ENCODE measurements at places on chromosomes 12 and 14.

- DNase-seq = no peak
These were observed 179.9 kb upstream of the EEA1 start for GRCh38 chr12:93108985-93109384.

GRCh38 chr12:124469193-124469888 is 98.1 kb downstream of the NCOR2 start:
- DNase-seq = no peak

DNA sequence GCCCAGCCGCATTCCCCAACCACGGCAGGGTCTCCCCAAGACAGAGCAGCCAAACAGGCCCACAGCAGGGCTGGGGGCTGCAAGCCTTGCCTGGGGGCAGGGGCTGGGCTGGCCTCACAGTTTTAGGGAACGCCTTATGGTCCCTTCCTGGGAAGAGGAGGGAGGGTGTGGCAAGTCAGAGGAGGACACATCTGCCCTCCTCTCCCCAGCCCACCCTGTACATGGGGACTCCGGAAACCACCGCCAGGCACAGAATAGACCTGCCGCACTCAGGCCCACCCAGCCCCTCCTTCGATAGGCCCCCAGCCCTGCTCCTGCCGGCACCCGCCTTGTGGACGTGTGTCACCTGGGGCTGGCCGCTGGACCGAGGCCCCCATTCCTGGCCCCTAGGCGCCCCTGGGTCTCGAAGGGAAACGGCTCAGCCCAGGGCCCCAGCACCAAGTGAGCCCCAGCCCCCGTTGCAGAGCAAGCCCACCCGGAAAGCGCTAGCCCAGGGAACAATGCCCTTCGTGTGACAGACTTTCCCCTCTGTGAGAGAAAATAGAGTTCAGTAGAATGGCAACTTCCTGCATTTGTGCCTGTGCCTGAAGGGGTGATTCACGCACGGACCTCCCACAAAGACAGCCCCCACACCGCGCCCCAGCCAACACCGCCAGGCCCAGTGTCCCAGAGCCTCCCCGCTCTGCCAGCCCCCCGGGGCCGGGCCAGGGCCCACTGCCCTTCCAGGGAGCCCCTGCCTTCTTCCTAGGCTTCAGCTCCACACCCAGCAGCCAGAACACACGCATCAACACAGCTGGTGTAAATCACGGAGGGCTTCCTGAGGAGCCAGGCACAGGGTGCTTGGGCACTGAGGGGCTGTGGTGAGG is 12.0 kb upstream of the NUDT14 start:
- DNase-seq = no peak

DNA sequence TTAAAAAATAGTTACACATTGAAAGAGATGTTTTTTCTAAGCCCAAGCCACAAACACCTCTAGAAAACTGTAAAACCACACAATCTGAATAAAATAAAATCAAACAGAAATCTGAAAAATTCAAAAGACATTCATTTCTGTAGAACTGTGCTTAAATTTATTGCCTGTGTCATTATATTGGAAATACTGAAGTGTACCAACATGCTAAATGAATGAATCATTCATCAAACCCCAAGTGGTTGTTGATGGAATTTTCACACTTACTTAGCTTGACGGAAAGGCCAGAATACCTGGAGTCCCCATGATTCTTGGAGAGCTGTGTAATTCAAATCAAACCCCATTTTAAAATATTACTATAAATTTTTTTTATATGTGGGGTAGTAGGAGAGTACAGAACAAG is 2.7 kb downstream of the KITLG start:
- DNase-seq = no peak

DNA sequence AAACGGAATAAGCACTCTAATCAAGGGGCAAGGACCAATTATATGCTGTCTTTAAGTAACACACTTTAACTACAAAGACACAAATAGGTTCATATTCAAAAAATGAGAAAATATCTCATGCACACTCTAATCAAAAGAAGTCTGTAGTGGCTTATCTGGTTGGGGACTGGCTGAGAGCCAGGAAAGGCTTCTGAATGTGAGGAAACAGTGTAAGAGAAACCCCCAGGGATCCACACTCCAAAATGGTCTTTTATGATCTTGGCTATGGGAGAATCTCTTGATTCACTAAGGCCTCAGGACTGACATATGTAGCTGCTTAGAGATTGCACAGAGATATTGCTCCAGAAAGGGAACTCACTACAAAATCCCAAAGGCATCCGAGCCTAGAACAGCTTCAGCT is 10.3 kb downstream of the CTSG start:
- no peak for DNase-seq

DNA sequence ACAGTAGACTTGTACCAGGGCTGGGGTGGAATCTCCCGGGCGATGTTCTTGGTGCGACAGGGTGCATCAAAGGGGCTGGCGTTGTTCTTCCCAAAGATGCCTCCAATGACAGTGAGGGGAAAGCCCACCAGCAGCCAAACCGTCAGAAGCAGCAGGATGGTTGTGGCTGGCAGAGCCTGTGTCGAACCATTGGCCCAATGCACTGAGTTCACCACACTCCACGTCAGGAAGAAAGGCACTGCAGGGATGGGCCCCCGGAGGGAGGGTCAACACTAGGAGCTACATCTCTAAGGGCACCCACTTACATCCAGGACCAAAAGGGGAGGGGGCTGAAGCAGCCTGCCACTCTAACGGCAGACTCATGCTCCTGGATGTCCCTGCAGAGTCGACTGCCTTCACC is 1.8 kb upstream of the IPO4 start:
- DNase-seq = no peak

DNA sequence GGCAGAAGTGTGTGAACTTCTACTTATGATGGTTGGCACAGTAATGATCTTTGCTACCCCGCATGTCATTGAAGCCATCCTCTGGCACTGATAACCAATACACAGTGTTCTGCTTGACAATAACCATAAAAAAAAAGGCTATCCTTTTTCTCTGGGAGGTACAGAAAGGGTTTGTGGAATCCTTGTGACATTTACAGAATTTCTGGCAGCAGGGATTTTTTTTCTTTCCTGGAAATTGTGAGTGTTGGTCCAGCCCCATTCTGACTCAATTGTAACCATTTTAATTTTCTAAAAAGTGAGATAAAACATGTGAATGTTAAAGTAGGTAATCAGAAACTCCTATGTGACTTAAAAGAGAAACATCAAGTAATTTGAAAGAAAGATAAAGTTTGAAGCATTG is 943.8 kb downstream of the TMTC2 start:
- no peak for DNase-seq

GRCh38 chr12:41801261-41801660 is 343.4 kb downstream of the GXYLT1 start:
- no peak for DNase-seq

DNA sequence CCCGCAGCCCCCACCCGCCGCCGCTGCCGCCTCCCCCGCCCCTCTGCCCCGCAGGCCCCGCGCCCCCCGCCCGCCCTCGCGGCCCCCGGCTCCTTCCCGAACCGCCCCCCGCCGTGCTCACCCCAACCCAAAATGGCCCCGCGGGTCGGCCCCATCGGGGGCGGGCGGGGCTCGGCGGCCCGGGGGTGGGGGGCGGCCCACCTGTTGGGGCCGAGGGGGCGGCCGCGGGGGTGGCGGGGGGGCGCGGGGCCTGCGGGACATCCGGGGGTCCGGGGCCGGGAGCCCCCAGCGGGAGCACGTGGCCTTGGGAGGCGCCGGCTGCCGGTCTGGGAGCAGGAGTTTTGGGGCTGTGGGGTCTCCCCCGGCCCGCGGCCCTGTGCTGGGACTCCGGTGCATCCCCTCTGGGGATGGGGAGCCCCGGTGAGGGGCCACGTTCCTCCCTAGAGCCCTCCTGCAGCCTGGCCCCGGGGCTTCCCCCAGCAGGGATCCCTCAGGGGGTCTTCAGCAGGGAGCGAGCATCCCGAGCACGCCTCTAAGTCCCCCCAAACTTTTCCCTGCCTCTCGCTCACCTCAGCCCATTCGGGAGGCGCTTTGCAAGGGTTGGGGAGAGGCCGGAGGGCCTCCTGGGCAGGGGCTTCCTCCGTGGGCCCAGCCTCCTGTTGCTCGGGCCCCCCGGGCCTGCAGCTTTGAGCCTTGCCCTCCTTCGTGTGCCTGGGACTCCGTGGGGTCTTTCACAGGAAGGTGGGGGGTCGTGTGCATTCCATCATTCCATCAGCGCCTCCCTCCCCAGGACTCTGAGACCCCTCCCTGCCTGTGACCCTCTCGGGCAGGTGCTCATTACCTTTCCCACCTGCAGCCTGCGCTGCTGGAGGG is 710 bp downstream of the MTA1 start:
- DNase-seq = no peak

DNA sequence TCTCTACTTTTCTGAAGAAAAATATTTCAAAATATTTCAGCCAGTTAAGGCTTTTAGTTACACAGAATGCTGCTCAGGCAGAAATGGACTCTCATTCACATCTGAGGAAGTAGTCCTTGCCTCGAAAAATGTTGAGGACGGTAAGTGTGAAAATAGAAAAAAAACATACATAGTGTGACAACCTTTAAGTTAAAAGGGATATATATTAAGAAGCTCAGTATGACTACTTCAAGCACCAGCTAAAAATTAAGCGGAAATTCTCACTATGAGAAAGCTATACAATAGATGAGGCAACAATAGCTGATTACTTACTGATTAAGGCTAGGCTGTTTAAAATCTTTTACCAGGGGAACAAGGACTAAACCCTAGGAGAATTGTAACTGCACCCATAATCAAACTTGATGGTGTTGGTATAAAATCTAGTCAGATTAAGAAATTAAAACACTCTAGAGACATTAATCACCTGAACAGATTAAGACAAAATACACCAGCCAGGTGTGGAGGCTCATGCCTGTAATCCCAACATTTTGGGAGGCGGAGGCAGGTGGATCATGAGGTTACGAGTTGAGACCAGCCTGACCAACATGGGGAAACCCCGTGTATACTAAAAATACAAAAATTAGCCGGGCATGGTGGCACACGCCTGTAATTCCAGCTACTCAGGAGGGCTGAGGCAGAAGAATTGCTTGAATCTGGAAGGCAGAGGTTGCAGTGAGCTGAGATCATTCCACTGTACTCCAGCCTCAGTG is 53.9 kb downstream of the HNRNPC start:
- no peak for DNase-seq

GRCh38 chr14:21071225-21072030 is 1.3 kb downstream of the ARHGEF40 start:
- peak; percentile 50 for DNase-seq

- DNase-seq = no peak
These were observed 2.3 kb downstream of the CDK17 start for GRCh38 chr12:96397756-96398423.

DNA sequence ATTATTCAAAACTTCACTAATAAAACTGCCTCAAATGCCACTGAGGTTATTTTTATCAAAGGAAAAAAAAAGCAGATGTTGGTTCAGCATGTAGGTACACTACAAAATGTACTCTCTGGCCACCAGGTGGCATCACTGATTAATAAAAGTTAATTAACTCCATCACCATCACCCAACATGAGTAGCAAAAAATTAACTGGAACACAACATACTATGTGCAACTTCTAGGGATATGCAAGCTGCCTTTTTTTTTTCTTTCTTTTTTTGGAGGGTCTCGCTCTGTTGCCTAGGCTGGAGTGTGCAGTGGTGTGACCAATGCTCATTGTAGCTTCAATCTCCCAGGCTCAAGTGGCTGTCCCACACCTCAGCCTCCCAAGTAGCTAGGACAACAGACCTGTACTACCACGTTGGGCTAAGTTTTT is 43.8 kb upstream of the NR2C1 start:
- DNase-seq = peak; percentile 79

DNA sequence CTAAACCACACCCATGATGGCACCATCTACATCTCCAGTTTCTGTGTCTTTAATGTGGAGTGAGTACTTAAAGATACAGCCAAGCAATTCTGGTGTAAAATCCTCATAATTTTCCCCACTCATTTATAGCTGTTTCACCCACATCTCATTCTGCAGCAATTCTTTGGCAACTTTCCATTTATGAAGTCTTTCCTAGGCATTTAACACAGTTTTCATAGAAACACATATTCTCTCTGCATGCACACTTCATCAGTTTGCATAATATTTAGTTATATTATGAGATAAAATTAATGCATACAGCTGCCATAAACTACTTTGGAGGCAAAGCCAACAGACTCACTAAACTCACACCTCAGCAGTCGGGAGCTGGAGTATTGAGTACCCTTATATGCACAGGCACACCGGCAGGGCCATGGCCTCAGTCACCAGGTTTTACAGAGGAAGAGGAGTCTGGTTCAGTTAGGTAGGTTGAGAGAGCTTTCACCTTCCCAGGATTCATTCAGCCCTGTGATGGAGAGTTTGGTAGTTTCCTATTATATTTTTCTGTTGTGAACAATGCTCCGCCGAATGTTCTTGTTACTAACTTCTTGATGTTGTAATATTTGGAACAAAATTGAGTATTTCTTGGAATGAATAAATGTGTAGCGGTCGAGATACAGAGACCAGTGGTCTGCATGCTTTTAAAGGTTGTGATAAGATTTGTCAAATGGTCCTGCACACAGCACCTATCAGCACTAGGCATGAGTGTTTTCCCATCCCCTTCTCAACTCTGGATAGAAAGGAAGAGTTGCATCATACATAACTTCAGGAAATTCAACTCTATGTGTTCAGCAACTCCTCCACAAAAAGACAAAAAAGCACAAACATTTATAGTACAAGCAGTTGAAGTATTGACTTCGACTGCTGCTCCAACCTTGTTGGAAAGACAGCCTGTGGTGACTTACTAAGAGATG is 123.5 kb downstream of the TTC8 start:
- no peak for DNase-seq

DNA sequence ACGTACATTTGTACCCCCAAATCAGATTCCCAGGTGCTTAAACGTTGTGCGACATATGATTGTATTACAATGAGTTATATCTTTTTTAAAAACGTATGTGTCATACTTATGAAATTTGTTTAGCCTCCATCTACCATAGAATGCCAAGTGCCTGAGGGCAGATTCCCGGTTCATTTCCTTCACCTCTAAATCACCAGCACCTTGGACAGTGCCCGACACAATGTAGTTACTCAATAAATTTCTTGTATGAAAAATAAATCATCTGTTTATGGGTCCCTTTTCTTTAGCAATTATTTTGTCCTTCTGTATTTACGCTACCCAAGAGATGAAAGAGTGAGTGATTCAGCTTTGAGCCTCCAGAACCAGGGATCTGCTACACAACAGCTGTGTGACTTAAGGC is 157.4 kb downstream of the TBX5 start:
- DNase-seq = no peak

DNA sequence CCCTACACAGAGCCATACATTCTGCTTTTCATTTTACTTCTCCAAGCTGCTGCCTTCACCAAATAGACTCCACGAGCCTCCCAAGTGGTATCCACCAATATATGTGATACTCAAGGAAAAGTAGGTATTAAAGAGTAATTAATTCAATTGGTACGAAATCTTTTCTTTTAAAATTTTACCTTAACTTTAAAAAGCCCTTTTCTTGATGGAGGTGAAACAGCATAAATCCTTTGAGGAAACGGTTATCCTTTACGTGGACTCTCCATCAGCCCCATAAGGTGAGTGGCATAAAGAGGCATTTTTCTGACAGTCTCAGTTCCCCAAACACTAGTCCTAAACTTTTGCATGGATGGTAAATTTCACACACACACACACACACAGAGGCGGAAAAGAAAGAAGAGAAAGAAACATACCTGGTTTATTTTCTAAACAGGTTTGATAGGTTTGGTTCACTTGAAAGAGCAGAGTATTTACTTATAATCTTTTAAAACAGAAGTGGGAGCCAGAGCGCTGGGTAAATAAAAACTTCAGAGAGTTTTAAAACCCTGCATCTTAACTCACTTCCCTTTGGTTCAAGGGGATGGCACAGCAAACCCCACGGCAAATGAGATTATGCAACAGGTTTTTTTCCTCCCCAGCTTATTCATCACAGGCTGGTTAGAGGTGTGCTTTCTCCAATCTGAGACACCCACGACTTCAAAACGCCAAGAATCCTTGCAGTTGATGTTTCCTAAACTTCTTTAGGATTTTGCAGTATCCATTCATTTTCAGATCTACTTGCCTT is 1.9 kb downstream of the DUSP16 start:
- DNase-seq = peak; percentile 76

GRCh38 chr14:74853581-74853980 is 22.4 kb downstream of the PROX2 start:
- DNase-seq = no peak

Data from activated CD4-positive, alpha-beta T cell treated with anti-CD3 and anti-CD28 coated beads, Interleukin-2, amount 10 ng/mL, durations not matched to agents 7 days and 5 days (primary cell).